ENCODE measurements at places on chromosomes 4 and X.

GRCh38 chr4:3683077-3683743 lies 83.0 kb upstream of the ADRA2C start:
- DNase-seq, result no peak

- DNase-seq, result no peak
Measured at GRCh38 chr4:17911608-17912007, 100.8 kb downstream of the NCAPG start.

GRCh38 chr4:154616731-154617130 lies 4.3 kb upstream of the FGG start:
- DNase-seq, result no peak

DNA sequence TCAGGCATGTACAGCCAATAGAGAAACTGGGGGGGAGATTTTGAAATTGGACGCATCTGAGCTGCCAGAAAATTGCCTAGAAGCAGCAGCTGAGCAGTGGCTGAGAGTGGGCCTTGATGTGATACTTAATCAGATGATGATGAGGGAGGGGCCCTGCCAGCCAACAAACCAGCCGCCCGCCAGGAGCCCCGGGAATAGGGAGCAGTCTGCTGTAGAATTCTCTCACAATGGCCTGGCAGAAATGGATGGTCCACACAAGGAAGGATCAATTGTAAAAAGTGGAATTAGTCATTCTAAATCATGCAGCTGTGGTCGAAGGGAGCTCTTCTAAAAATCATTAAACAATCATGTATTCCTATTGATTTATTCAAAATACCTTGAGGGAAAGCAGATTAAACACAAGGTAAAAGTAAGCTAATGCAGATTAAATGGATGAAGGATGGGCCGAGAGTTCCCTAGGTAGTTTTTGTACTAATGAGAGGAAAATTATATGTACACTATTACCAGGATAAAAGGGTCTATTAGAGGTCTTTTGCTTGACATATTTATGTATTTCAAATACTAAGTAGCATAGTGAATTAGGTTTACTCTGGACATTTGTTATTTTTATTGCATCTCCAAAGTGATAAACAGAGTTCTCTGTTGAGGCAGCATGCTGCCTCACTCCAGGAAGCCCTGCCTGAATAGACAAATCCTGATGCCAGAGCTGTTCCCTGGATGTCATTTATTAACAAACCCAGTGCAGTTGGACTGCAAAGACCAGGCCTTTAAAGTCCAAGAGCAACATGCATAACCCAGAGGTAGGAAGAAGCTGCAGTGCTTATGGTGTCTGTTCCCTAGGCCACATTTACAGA lies 91.3 kb downstream of the NKX6-1 start:
- no peak for DNase-seq

DNA sequence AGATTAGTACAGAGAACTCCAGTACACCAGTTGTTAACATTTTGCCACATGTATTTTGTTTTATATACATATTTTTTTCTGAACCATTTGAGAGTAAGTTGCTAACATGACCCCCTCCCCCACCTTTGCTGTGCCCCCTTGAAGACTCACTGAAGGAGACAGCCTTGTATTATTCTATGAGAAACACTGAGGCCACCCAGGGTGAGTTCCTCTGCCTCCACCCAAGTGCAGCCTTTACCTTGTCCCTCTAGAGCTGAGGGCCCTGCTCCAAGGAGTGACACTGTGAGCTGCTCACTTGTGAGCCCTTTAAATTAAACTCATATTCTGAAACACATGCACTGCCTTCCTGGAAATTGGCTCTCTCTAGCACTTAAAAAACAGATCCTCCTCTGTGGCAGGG lies 21.1 kb downstream of the KIT start:
- DNase-seq, result no peak

DNA sequence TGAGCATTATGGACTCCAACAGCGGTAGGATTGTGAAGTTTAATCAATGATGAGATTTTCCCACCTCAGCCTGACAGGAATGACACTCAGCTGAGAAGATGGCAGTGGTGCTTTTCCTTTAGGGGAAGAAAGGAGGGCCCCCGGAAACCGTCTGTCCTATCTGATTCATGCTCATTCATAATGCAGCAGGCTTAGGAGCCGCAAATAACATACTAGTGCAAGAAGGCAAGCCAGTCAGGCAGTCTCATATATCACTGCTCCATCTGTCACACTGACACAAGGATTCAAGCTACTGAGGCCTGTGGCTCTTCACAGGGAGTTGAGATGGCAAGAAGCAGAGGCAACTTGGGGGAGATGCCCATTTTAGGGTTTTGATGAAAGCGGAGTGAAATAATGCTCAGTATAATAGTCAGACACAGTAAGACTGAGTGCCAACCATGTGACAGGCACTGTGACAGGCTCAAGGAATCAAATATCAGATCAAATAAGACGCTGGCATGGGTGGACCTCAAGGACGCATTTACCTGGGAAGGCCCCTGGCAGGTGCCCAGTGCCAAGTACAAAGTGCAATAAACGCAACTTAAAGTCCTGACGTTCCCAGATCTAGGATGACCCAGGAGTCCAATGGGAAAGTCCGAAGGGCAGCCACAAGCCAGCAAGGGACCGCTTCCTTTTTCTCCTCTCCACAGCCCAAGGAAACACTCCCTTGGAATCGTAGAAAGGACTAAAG lies 63.4 kb downstream of the FHDC1 start:
- no peak for DNase-seq

DNA sequence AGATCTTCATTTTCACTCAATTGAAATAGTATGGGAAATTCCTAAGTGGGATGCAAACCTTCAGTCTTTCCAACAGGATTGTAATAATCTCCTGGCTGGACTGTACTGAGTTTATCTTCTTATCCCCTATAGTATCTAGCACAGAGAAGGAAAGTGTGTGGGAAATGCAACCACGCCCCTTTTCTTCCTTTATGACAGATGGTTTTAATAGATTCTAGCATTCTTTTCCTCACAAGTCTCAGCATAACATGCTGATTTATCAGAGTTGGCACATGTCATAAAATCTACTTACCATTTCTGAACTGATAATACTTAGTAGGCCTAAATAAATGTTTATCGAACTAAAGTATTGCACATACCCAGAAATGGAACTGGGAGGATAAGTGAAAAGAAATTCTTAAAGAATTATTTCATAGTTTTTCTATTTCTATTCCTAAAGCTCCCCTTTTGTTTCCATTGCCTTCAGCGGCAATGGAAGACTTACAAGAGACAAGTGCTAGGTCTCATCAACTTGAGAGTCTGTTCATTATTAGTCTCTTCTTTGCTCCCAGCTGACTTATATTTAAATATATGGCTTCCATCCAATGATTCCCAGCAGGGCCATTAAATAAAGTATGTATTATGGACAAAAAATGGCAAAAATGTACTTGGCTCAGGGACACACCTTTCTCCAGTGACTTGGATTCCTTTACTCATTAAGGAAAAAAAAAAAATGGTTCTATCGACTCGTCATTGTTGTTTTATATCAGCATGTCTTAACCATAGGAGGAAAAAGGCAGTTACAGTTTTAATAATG lies 484.5 kb downstream of the IL1RAPL1 start:
- DNase-seq, result no peak

- DNase-seq, result no peak
Measured at GRCh38 chr4:80560337-80560736, 224.8 kb downstream of the CFAP299 start.

- DNase-seq, result no peak
Measured at GRCh38 chr4:77856152-77856551, 6.5 kb upstream of the MRPL1 start.

DNA sequence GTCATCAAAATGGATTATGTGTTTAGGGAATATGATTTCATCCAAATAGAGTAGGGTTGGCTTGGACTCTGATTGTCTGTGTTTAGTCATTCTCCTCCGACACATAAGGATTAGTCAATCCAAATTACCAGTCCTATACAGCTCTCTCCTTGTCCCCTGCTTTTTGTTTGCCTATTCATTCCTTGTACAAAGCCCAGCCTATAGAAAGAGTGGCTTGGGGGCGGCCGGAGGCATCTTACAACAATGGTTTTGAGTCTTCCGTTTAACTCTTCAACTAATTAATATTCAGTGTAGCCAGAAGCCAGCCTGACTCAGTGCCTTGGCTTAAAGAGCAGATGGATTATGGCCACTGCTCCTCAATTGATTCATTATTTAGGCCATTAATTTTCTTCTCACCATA lies 796.6 kb upstream of the POU3F4 start:
- DNase-seq, result no peak

GRCh38 chr4:15912961-15913630 lies 25.4 kb downstream of the FGFBP1 start:
- no peak for DNase-seq

GRCh38 chrX:17597836-17598439 lies 139.4 kb upstream of the SCML1 start:
- no peak for DNase-seq

- no peak for DNase-seq
Measured at GRCh38 chr4:182730791-182731190, 186.4 kb downstream of the DCTD start.

DNA sequence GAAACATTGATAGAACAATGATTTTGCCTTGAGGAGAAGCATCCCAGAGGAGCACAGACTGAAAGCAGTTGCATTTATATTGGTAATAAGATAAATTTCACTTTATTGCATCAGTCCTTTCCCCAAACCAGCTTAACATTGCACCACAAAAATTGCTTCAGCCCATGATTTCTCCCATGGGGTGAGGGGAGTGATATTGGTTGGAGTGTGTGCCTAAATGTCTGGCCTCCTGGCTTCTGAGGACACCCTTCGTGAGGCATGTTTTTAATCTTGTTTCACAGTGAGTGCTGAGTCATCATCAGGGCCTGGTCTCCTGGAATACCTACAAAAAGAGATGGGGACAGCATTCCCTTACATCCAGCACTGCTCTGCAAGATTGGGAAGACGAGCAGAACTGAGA lies 487.9 kb downstream of the C4orf33 start:
- no peak for DNase-seq

- peak; percentile 69 for DNase-seq
Measured at GRCh38 chrX:46325312-46325877, 219.8 kb downstream of the ZNF674 start.

- DNase-seq, result no peak
Measured at GRCh38 chr4:182819751-182820150, 97.4 kb downstream of the DCTD start.

DNA sequence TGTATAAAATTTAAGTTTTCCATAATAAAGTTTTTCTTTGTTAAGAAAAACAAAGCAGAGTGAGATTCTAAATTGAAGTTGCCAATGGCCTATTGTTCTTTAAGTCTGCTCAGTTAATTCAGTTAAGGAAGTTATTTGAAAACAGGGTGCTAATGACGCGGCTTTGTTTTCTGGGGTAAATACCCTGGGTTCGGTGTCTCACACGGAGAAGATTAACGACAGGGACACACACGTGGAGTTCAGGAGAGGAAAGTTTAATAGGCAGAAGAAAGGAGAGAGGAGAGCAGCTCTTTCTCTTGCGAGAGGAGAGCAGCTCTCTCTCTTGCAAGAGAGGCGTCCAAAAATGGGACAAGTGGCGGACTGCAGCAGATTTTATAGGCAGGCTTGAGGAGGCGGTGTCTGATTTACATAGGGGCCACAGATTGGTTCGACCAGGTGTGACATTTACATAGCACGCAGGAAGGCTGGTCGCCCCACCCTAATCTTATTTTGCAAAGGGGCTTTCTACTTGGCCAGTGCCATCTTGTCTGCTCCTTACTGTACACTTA lies 9.6 kb downstream of the CA5B start:
- DNase-seq, result no peak

DNA sequence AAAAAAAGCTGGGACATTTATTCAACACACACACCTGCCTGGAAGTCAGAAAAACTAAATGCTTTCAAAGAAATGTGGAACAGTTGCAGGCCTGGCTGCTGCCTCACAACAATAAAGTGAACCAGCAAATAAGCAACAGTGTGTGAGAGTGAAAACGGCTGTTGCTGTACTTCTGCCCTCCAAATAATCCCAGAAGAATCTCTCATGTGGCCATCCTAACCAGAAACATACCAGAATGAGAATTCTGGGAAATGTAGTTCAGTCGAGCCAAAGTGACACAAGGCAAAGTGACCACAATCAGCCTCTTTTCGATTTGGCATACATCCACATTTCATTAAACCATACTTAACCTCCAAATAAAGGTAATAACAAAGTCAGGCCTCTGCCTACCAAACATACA lies 204.5 kb downstream of the SLC7A11 start:
- no peak for DNase-seq

GRCh38 chr4:55321707-55322264 lies 24.3 kb upstream of the SRD5A3 start:
- DNase-seq, result peak; percentile 22

DNA sequence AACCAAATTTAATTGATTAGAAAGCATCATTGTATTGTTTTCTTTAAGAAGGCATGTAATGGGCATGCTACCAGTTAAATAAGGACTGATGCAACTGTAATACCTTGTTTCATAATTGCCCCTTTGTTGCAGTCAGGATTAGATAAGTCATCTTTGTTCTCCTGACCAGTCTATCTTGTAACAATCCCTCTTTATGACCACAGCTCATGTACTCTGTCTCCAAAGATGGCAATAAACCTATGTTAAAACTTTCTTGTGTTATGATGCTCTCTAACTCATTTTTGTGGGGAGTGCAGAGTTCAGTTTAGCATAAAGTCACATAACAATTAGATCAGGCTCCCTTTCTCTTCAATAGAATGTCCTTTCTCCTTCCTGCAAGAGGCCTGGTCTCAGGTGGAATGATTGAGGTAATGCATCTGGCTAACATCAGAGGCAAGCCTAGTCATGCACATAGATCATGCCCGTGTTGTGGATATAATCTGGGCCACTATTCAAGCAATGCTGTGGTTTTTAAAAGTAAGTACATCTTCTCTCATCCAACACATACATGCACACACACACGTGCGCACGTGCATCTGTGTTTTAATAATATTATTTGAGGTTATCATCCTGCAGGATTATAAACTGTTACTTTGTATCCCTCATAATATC lies 45.6 kb downstream of the TMEM154 start:
- DNase-seq, result no peak
